ENCODE measurements at places on chromosomes 5 and 9.

- DNase-seq, result no peak
Observed at GRCh38 chr5:158450751-158451171, 591.8 kb upstream of the CLINT1 start.

- DNase-seq, result no peak
Observed at GRCh38 chr5:143683459-143683858, 128.5 kb upstream of the HMHB1 start.

DNA sequence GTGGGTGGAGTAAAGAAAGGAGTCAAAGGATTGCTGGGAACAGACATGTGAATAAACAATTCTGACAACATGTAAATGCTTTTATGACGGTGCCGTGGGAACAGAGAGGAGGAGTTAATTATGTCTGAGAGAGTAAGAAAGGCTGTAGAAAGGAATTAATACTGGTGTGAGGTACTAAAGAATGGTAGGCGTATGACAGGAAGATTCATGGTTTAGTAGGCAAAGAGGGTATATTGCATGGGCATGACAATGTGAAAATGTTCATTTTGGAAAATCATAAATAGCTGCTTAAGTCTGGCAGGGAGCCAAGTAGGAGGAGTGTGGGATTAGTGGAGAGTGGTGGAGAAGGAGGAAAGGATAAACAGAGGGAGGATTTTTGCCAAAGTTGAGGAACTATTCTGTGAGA, 19.7 kb downstream of the NAA35 start:
- no peak for DNase-seq

DNA sequence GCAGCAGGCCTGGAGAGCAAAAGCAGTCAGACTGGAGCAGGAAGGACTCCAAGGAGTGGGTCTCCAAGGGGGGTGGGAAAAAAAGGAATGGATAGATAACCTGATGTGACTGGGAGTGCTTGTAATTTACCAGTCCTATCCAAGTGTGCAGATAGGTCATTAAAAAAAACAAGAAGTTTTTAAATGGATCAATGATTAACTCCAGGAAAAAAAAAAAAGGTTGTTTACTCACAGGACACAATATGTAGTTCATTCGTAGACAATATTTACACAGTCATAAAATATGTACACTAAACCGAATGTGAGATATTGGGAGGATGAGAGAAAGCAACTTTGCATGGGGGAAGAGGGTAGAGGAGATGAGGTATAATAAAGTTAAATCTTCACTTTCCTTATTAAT, 20.4 kb downstream of the ZBTB5 start:
- no peak for DNase-seq

- DNase-seq, result no peak
Observed at GRCh38 chr9:106920701-106921283, 57.8 kb downstream of the ZNF462 start.

DNA sequence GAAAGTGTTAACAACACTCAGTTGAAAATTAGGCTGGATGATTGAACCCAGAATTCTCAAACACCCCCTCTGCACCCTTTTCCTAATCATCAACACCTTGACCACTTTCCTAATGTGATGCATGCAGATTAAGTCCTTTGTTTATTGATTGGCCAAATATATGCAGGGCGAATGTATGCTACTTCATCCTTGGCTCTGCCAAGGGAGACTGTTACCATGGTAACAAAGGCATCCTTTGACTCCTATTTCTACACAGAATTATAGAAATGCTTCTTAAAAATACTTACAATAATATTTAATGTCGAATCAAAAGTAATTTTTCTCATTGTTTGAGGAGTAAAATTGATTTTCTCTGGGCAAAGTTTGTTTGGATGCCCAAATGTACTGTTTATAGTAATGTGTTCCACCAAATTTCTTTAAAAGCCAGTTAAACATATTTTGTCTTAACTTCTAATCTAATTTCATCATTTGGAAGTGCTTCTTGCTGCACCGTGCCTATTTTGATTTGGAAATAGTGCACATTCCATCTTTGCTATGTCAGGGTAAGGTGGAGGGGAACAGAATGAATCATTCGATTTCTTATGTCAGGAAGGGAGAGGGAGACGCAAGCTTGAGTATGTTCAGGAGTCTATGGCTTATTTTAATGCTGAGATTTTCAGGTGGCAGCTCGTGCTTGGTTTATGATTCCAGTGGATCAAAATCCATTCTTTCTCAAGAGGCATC, 1384.3 kb upstream of the WWC1 start:
- DNase-seq, result no peak

DNA sequence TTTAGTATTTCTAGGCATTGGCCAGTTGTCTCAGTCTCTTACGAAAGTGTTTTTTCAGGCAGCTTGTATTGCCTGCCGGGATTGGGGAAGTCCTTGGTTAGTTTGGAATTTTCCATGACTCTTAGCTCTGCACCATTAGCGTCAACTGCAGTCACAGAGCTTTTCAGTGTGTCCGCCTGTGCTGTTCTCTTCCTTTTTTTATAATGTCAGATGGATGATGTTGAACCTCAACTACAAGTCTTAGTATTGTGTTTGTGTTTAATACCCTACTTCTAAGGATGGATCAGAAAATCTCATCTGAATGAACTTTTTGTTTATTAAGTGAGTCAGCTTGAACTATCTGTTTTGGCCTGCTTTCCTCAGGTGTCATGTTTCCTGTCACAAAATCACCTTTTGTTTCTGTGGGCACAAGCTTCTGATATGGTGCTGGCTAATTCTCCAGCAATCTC, 33.1 kb downstream of the ATP6V0E1 start:
- no peak for DNase-seq

- DNase-seq, result no peak
Observed at GRCh38 chr5:121399879-121400278, 451.8 kb upstream of the FTMT start.

DNA sequence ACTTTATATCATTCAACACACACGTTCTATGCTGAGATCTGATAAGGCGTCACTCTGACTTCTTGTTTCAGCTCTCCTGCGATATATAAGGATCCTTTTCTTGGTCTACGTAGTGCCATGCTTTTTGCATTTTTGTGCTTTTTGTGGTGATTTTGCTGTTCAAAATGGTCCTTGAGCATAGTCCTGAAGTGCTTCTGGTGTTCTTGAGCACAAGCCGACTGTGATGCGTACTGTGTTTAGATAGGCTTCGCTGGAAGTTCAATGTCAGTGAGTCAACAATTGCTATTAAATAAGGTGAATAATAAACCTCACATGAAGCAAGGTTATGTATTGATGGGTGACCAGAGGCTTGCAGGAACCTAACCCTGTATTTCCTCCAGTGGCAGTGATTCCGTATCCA, 46.8 kb downstream of the ACO1 start:
- no peak for DNase-seq

DNA sequence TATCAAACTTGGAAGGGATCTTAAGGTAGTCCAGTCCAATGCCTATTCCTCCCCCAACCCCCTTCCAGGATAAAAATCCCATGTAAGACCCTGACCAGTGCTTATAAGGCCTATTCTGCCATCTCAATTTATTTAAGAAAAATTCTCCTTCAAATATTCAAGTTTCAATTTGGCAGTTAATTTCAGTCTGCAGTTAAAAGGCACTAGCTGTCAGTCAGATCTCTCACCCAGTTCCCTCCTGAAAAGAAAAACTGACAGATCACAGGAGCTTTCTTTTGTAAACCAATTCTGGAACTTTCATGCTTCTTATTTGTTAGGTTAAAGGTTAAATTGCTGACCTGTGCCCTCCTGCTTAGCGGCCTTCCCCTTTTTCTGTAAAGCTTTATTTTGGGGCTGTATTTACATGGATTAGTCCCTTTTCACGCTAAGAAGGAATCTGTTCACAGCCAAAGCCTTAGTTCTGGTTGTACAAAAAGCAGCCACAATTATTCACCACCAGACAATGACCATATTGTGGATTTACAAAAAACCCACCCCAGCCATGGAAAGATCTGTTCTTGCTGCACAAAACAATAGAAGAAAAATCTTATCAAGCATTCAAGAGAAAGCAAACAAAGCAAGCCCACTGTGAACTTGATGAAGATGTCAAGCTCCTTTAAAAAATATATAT, 68.7 kb downstream of the DENND1A start:
- DNase-seq, result no peak

GRCh38 chr5:1432296-1432695, 12.9 kb downstream of the SLC6A3 start:
- DNase-seq, result no peak

GRCh38 chr5:141915881-141916336, 7.8 kb upstream of the DELE1 start:
- DNase-seq, result no peak

- no peak for DNase-seq
Observed at GRCh38 chr9:88418025-88418424, 29.8 kb downstream of the SPIN1 start.

DNA sequence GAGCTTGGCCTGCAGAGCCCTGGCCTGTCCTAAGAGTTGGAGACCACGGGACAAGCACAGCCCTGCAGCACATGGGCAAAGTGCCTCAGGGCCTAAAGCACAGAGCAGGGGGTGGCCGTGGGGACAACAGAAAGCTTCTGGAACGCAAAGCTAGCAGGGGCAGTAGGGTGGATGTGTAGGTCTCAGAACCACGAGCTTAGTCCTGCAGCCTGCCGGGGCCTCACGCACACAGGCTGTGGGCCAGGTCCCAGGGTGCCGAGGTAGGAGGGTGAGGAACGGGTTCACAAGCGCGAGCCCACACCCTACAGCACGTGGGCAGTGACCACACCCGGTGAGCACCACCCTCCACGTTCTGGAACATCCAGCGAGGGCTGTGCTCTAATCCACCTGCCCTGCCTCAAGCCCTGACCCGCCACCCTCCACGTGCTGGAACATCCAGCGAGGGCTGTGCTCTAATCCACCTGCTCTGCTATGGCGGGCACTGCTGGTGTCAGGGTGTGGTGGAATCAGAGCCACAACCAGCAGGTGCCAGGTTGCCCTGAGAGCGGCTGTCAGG, 9.3 kb downstream of the CLPTM1L start:
- DNase-seq, result no peak

DNA sequence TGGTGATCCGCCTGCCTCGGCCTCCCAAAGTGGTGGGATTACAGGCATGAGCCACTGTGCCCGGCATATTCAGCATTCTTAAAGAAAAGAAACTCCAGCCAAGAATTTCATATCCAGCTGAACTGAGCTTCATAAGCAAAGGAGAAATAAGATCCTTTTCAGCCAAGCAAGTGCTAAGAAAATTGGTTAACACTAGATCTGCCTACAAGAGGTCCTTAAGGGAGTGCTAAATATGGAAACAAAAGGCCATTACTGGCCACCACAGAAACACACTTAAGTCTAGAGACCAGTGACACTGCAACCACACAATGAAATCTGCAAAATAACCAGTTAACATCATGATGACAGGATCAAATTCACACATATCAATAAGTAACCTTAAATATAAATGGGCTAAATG, 331.5 kb downstream of the MAN2A1 start:
- DNase-seq, result no peak

DNA sequence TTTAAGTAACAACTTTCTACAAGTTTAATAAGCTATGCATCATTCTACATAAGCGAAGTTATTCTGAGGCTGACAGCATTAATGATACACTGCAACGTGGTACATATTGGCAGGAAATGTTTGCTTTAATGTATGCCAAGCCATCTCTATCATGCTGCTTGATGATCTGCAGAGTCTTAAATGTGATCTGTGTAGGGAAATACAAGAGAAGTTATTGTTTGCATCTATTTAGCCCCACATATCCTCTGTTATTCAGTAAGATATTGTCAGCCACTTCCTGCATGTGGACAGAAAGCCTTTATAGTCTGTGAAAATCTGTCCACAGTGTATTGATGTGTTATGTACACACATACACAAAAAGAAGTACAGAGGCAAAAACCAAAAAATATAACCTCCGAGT, 193.1 kb upstream of the FREM1 start:
- no peak for DNase-seq

GRCh38 chr9:81976351-81976750, 12.2 kb upstream of the SPATA31D1 start:
- no peak for DNase-seq

DNA sequence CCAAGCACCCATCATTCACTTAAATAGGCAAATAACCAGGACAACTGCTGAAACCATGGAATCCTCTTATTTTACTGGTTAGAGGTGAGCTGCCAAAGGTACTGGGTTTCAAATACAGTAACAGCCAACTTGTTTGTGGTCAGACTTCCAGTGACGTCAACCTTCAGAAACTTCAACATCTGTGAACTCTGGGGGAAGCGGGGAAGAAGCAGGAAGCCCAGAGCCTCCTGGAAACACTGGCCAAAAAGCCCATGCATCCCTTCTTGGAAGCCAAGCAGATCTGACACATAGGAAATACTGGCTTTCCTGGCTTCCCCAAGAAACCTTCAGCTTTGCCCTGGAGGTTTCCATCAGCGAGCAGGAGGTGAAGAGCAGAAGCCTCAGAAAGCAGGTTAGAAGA, 4.9 kb upstream of the FRRS1L start:
- no peak for DNase-seq

DNA sequence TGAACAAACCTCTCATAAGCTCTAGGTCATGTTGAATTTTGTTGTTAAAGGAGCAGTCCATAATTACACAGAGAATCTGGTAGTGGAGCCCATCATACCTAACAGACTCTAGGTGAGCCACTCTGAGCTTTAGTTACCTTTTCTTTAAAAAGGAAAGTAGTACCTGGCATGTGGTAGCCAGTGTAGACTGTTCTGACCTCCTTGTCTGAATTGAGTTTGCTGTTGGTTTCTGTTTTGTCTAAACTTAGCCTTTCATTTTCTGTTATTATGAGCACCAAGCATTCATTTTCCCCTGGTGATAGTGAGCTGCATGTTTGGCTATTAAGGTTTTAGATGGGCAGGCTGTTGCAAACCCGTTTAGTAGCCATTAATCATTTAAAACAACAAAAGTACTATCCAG, 112.2 kb downstream of the MAST4 start:
- no peak for DNase-seq

- DNase-seq, result no peak
Observed at GRCh38 chr9:94010980-94011533, 55.9 kb upstream of the BARX1 start.

DNA sequence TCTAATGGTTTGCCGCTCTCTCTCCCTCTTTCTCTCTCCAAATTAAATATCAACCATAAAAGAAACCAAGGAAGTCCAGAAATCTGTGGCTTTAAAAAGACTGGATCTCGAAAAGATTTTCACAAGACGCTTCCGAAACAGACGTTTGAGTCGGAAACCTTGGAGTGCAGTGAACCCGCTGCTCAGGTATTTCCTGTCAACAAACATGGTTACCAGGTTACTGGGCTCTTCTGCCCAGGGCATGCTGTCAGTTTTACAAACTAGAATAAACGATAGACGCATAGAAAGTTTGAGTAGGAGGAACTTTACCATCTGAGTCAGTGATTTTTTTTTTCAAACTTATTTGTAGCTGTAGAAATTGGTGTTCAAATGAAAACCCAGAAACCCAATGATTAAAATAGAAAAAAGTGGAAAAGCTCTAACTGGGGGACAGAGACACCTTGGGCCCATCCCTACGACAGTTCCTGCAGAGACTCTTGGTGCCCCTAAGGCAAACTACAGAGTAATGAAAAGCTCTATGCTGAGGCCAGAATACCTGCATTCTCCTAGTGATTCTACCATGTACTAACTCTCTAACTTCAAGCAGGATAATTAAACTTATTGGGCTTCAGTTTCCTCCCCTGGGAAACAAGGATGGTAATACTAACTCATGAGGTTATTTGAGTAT, 90.0 kb downstream of the DOCK8 start:
- DNase-seq, result no peak

Measured in stimulated activated CD4-positive, alpha-beta T cell treated with anti-CD3 and anti-CD28 coated beads, Interleukin-1b, Interleukin-23, amount 100 ng/mL, for 4 hours (primary cell).